Smooth muscle cell of the pulmonary artery (primary cell): ENCODE measurements at places on chromosomes 11 and 22. TPM values are rescaled to one million over a fixed set of nuclear protein-coding genes. Genes with fewer than 3 reads are reported as not detected.

The TLCD5 gene
- 8.6 and 11.6 TPM in 2 replicates for total RNA-seq

The KCNQ1 gene
- total RNA-seq: not detected in 2 replicates

The MMP1 gene
- total RNA-seq: 746 and 915 TPM in 2 replicates

The RBMXL2 gene
- total RNA-seq: not detected in 2 replicates

The C11orf91 gene
- 0.17 and 0.26 TPM in 2 replicates for total RNA-seq

The DEPDC7 gene
- 3.8 and 4.6 TPM in 2 replicates for total RNA-seq

The HBG1 gene
- total RNA-seq: not detected in 2 replicates
